SK-N-MC (cell line): ENCODE measurements at places on chromosomes 5 and 9.
A peak's percentile ranks its signal among the peaks of the same experiment; 100 is the strongest.

- DNase-seq = peak; percentile 44
Observed at GRCh38 chr9:20941174-20941690, 90.2 kb downstream of the HACD4 start.

GRCh38 chr5:61901997-61902396 lies 404.0 kb upstream of the KIF2A start:
- DNase-seq = no peak

GRCh38 chr5:41747301-41747700 lies 122.9 kb downstream of the OXCT1 start:
- DNase-seq = no peak

- DNase-seq = no peak
Observed at GRCh38 chr9:125771037-125771436, 23.9 kb downstream of the PBX3 start.

- no peak for DNase-seq
Observed at GRCh38 chr9:3746296-3747275, 220.8 kb upstream of the RFX3 start.
